ENCODE measurements at places on chromosomes 6 and 20.

DNA sequence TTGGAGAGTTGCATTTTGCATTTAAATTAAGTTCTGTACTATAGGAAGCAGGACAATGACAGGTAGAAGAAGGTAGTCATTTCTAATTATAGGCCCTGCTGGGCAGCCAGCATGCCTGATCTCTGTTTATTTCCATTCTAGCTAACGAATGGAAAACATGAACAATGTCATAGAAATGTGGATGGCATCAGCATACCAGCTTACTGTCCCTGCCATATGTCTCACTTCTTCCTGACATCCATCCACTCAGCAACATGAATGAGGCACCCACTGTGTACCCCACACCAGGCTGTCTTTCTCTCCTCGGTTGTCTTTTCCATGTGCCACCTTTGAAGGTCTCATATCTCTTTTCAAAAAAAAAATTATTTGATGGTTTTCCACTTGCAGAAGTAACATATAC lies 11.1 kb downstream of the ADTRP start:
- no peak for DNase-seq

GRCh38 chr20:17029698-17030097 lies 197.1 kb upstream of the PCSK2 start:
- DNase-seq: no peak

- no peak for DNase-seq
Measured at GRCh38 chr6:115733426-115733825, 327.3 kb downstream of the FRK start.

DNA sequence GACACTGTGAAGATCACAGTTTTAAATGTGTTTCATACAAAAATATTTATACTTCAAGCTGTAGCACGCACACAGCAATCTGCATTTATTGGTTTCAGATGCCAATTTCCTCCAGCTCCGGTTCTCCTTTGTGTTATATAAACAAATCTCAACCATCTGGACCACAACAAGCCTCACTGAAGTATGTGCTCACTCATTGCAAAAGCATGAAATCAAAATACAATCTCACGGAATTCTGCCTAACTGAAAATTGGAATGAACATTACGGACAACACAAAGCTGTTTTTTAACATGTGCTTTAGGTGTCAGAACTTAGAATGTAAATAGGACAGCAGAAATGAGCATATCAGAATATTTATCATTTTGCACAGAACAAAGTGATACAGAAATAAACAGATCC lies 38.0 kb downstream of the RCAN2 start:
- no peak for DNase-seq

DNA sequence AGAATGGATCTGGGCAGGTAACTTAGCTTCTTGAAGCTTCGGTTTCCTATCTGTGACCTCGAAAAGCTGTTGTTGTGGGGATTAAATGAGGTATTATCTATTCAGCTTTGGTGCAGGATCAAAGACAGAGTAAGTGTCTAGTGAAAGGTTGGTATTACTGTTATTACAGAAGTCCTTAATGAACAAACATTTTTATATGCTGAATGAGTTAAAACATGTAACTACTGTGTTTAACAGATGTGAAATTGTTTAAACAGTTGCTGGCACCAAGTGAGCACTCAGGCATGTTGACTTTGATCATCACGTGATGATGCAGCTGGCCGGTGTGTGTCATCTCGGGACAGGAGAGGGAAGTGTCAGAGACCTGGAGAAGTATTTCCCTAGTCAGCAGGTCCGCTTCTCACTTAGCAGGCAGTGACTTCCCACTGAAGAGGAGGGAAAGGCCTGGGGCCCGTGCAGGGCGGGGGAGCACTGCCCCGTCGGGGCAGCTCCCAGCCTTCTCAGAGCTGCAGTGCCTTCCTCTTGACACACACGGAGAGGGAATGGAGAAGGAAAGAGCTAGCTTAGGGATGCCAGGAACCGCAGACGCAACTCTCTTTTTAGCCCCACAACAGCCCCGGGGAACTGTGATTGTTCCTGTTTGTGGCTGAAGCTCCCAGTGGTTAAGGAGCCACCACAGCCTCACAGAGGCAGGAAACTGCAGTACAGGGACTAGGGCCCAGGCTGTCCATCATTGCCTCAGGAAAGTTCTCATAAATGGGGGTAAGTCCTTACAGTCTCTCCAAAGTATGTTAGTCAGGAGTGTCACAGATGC lies 18.0 kb downstream of the TUBB2A start:
- DNase-seq: no peak

Data from LoVo (cell line).